ENCODE measurements at places on chromosomes 7 and 10. TPM values are rescaled to one million over a fixed set of nuclear protein-coding genes. Genes with fewer than 3 reads are reported as not detected.

RBM33 gene
- total RNA-seq: 46.0 TPM

GRCh38 chr7:126856691-126857291, 395.9 kb downstream of the GRM8 start:
- DNase-seq: no peak

DNA sequence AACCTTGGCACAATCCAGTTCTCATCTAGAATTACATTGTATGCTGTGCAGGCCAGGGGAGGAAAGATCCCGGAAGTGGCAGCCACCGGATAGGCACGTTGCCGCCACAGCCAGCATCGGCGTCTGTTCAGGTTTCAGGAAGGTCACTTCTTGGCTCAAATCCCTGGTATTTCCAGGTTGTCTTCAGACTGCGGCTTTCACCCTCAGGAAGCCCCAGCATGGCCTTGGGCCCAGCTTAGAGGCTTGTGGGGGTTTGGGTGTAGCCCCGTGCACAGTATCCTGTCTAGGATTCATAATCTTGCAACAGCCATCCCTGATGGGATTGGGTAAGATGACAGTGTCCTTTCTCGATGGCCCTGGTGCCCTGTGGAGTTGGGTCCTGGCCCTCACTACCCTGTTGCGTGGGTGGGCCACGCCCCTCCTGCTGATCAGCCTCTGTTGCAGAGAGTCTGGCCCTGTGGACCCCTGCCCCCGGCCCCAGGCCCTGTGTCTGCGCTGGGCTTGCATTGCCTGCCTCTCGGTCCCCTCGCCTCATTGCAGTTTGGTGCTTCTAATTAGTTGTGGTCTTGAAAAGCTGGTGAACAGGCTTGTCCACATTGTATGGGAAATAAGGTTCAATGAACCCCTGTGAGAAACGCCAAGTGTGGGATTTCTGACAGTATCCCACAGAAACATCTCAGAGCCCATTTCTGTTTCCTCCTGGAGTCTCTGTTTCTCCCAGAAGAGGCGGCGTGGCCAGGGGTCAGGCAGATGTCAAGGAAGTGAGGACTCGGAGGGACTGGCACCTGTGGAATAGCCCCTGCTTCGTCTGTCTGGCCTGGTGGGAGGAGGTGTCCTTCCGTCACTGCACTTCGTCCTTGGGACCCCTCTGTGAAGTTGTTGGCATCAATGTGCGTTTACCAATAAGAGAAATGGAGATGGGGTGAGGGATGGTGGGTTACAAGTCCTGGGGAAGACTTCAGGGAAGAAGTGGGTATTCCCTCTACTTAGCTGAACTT, 77.5 kb downstream of the MGMT start:
- no peak for DNase-seq

GRCh38 chr10:10462151-10462941, 555.3 kb upstream of the CELF2 start:
- no peak for DNase-seq

MACC1 gene
- total RNA-seq: 0.04 TPM

DNA sequence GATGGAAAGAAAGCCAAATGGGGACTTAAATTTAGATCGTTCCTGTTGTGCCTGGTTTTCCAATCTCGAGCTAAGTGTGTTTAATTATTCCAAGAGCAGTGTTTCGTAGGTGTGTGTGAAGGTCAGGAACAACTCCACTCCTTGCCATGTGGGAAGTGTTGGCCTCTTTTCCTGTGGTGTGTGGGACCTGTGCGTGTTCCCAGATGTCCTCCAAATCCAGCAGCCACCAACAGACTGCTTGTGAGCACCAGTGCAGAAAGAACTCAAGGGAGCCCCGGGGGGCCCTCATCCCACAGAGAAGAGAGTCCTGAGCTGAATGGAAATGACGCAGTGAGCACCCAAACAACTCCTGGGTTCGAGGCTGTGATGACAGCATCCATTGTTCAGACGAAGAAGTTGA, 227.7 kb downstream of the TMEM178B start:
- DNase-seq: no peak

DNA sequence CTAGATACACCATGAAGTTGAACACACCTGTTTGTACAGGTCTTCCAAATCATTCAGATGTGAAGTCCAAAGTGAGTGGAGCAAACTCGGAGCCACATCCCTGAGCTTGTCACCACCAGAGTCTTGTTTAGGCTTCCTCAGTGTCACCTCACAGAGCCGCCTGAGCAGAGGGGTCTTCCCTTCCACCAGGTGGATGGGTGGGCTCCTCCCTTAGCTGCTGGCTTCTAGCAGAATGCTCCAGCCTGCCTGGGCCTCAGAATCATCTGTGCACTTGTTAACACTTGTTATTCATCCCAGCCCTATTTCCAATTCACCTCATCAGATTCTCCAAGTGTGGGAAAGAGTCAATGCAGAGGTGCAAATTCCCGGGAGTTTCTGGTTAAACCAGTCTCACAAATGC, 32.5 kb downstream of the C10orf71 start:
- no peak for DNase-seq

CALML3 gene
- total RNA-seq: not detected

CADPS2 gene
- total RNA-seq: 2.1 TPM

CFAP43 gene
- not detected for total RNA-seq

GRCh38 chr10:17527514-17528146, 73.2 kb upstream of the ST8SIA6 start:
- DNase-seq: no peak

GRCh38 chr7:12111422-12112405, 99.4 kb upstream of the TMEM106B start:
- no peak for DNase-seq

GRCh38 chr10:31000071-31000782, 31.4 kb downstream of the ZNF438 start:
- DNase-seq: no peak

Measured in psoas muscle (tissue), 8 donors.